ENCODE measurements at places on chromosomes 12 and 14.

GRCh38 chr12:38759621-38760020 lies 145.8 kb downstream of the CPNE8 start:
- DNase-seq: no peak

DNA sequence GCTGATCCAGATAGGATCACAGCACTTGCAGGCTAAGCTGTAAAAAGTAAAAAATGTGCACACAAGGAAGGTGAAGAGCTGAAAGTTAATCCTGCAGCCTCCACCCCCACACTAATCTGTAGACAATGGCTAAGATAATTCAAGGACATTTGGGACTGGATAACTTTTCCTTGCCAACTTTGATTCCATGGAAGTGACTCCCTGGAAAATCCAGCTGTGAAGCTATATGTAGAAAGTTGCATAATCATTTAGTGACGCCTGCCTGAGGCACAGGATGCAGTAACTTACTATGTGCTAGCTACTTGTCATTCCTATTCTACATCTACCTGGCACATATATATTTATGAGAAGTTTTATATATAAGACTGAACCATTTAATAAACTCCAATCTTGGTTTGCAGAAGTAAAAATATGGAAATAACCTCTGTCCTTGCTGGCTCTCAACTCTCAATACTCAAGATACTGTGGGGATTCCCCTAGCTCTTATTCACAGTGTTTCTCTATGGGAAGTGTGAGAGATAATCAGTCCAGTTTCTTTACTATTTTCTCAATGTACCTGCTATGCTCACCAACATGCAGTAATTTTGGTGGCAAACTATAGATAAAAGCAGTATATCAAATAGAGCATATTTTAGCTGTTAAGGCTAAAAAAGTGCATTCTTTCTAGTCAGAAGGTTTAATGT lies 14.8 kb downstream of the LDHB start:
- DNase-seq: no peak

GRCh38 chr12:80707830-80708258 lies 410 bp downstream of the MYF6 start:
- DNase-seq: no peak

- no peak for DNase-seq
These were observed 19.4 kb upstream of the CNTN1 start for GRCh38 chr12:40672741-40673271.

GRCh38 chr12:171743-172676 lies 41.9 kb downstream of the SLC6A12 start:
- no peak for DNase-seq

DNA sequence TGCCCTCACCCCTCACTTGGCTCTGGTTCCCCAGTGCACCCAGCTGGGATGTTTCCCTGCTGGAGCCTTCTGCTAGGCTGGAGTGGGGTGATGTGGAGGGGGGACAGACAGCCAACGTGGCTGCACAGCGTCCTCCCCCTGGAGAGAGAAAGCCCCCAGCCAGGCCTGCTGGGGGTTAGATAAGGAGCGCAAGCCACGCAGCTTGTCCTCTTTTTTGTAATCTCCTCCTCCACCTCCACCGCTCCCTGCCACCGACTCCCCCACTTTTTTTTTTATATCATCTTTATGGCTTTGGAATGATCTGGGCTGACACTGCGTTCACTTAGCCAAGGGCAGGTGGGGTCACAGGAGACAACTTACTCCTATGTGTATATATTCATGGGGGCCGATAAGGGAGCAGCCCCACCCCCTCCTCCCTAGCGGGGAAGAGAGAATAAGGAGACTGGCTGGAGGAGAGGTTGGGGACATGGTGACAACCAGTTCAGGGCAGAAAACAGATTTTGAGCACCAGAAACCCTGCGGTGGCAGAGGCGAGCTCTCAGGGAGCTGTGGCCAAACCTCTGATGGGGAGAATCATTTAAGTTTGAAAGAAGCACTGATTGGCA lies 169.9 kb upstream of the LHX5 start:
- DNase-seq: no peak

- no peak for DNase-seq
These were observed 133.1 kb upstream of the NUDT4 start for GRCh38 chr12:93244514-93245077.

- DNase-seq: no peak
These were observed 13.5 kb downstream of the SCNN1A start for GRCh38 chr12:6361834-6362233.

- DNase-seq: no peak
These were observed 905.4 kb downstream of the SLC16A7 start for GRCh38 chr12:60501124-60501729.

DNA sequence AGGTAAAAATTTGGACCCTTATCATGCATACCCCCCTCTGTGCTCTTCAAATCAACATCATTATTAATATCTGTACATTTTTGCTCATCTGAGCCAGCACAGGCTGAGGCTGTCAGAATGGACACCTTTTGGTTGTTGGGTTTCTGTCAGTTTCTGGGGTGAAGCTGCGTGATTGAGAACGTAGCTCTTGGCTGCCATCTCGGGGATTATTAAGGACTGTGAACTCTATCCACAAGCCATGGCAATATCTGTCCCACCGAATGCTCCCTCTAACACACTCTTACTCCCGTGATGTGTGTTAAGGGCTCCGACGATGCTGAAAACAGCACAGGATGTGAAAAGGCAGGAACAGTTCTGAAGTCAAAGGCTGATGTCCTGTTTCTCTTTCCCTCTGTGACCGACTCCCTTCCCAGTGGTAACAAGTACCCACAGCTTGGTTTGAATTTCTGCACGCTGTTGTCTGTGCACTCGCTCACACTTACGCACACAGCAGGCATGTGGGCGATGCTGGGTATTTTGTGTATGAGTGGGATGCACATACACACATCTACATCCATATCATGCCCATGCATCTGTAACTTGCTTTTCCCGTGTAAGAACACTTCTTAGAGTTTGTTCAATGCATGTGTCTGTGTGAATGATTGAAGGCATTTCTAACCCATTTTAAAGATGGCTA lies 405.6 kb downstream of the TMEM121 start:
- no peak for DNase-seq

- no peak for DNase-seq
These were observed 1089.1 kb downstream of the SLC6A15 start for GRCh38 chr12:83823386-83824045.

DNA sequence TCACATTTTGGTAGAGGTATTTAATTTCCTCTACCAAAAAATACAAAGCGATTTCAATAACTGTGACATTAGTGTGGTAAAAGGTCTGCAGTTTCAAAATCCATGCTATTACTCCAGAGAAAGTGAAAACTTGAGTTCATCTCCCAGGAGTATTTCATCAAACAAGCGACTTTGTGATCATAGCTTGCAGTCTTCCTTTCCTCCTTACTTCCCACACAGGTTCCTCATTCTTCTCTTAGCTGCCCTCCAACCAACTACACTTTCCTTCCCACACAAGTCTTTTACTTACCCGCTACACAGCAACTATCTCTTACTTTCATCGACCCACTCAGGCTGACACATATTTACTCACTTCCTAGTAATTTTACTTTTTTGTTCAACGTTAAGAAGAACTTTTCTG lies 413.4 kb upstream of the USP15 start:
- no peak for DNase-seq

Measured in fibroblast of skin of left quadriceps (primary cell).